ENCODE measurements at places on chromosomes 11 and 22. TPM values are rescaled to one million over a fixed set of nuclear protein-coding genes. Genes with fewer than 3 reads are reported as not detected.

DNA sequence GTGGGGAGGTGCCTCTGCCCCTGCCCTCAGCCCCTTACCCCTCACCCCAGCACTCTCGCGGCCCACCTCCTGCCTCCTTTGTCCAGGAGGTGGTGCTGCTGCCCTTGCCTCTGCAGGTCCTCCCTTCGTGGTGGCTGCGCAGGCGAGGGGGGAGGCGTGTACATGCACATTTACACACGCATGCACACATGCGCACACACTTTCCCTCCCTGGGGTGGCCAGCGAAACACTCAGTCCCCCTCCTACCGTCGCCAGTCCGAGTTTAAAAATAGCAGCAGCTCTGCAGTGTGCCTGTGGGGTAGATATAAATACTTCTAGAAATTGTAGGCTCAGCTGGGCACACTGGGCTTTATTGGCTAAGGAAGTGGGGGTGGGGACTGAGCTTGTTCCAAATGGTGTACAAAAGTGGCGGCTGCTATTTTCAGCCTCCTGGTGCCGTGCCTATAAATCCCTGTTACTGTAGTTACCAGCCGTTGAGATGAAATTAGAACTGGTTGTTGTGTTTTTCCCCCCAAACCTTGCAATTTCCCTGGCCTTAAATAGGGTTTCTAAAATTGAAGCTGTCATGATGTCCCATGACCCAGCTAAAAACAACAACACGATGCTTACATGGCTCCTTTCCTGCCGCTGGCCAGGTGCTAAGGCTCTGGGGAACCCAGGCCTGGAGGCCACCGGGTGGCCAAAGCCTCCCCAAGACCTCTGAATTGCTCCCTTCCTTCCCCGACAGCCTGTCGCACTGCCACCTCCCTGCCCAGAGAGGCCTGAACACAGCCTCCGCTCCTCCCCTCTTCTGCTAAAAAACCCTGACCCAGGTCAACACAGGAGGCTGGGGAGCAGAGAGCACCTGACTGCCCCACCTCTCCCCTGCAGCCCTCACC lies 12.4 kb downstream of the PICK1 start:
- DNase-seq, result no peak
- no peaks in the 10 kb centered on the region for H3K27me3 ChIP-seq
- H3K36me3 ChIP-seq, result peaks cover 26% of the 10 kb centered on the region

DNA sequence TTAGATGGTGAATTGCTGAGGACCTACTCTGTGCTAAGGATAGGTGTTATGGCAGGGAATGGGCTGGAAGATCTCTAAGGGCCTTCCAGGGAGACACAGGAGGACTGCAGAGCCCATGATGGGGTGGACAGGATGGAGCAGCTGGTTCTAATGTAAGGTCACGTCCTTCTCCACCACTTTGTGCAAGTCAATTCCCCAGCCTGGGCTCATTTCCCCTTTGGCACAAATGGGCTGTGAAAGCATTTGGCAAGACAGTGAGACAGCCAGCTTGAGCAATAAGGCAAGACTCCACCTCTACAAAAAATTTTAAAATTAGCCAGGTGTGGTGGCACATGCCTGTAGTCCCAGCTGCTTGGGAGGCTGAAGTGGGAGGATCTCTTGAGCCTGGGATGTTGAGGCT lies 81.4 kb upstream of the THY1 start:
- H3K27me3 ChIP-seq, result no peaks in the 10 kb centered on the region
- no peak overlapping the region for H3K27ac ChIP-seq
- DNase-seq, result no peak
- no peaks in the 10 kb centered on the region for H3K36me3 ChIP-seq
- H3K4me1 ChIP-seq, result no peaks in the 10 kb centered on the region
- H3K4me3 ChIP-seq, result no peak overlapping the region

DNA sequence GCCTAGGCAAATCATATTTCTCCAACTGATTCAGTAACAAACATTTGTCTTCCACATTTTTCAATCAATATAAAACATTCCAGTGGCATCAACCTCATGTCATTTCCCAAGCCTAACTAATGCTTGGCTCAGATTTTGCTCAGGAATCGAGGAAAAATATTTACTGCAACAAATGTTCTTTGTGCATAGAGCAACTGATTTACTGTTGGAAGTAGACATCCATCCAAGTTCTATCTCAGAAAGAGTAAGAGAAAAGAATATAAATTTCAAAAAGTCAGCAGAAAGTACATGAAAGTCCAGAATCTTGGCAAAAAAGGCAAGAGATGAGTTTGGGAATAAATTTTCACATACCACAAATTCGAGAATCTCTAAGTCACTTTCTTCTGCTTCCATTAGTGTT lies 2245.0 kb upstream of the RAG2 start:
- H3K4me3 ChIP-seq, result no peak overlapping the region
- no peak for DNase-seq
- no peaks in the 10 kb centered on the region for H3K27me3 ChIP-seq
- H3K4me1 ChIP-seq, result no peaks in the 10 kb centered on the region
- no peaks in the 10 kb centered on the region for H3K36me3 ChIP-seq

GRCh38 chr11:129655247-129655832 lies 160.3 kb upstream of the TMEM45B start:
- H3K4me1 ChIP-seq, result no peaks in the 10 kb centered on the region
- no peaks in the 10 kb centered on the region for H3K27me3 ChIP-seq

GRCh38 chr11:1934335-1935155 lies 12.6 kb upstream of the MRPL23 start:
- DNase-seq, result no peak
- no peak overlapping the region for H3K4me3 ChIP-seq
- H3K27ac ChIP-seq, result no peak overlapping the region
- no peaks in the 10 kb centered on the region for H3K4me1 ChIP-seq
- H3K27me3 ChIP-seq, result no peaks in the 10 kb centered on the region
- H3K36me3 ChIP-seq, result no peaks in the 10 kb centered on the region

DNA sequence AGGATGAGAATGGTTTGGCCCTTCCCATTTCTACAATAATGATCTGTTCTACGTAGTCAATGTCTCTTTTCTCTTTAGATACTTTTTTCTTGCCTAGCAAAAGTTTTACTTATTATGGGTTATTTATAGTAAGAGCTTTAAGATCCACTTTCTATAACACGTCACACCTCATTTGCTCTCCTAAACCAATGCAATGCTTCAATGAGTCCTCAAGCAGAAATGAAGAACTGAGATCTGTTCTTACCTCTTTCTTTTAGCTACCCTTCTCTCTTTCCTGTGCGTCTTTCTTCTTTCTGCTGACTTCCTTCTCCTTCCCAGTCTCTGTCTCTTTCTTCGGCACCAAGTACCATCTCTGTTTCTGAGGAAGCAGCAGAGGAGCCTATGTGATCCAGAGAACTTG lies 61.8 kb downstream of the SNX19 start:
- DNase-seq, result no peak
- H3K4me1 ChIP-seq, result no peaks in the 10 kb centered on the region
- H3K27me3 ChIP-seq, result no peaks in the 10 kb centered on the region

DNA sequence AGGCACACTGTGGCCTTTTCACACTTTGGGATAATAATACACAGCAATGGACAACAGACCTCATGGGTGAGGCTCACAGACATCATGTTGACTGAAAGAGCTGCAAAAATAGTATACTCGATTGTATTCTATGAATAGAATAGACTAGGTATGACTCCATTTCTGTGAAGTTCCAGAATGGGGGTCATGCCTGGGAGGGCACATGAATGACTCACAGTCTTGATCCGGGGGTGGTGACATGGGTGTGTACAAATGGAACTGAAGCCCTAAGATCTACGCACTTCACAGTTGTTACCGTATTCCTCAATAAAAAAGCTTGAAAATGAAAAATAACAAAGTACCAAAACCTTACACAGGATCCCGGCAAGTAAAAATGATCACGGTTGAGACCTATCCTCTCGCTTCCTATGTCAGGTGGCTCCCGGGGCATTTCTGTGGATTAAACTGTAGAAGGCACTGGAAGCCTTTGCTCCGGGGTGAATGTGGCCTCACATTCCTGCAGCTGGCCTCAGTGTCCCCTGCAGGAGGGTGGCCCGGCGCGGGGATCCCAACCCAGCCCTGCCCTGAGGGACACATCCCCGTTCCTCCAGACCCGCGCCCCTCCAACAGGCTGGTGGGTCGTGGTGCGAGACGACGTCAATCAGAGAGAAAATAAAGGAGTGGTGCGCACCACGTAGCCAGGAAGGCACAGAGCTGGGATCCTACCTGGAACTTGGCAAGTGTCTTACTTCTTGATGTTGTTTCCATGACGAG lies 75.9 kb downstream of the NECTIN1 start:
- no peaks in the 10 kb centered on the region for H3K27me3 ChIP-seq
- H3K36me3 ChIP-seq, result no peaks in the 10 kb centered on the region
- DNase-seq, result no peak
- no peak overlapping the region for H3K27ac ChIP-seq
- H3K4me3 ChIP-seq, result no peak overlapping the region

GRCh38 chr11:71181566-71181965 lies 70.8 kb downstream of the SHANK2 start:
- H3K27me3 ChIP-seq, result no peaks in the 10 kb centered on the region
- DNase-seq, result no peak
- no peaks in the 10 kb centered on the region for H3K4me1 ChIP-seq
- no peaks in the 10 kb centered on the region for H3K36me3 ChIP-seq
- H3K4me3 ChIP-seq, result no peak overlapping the region

DNA sequence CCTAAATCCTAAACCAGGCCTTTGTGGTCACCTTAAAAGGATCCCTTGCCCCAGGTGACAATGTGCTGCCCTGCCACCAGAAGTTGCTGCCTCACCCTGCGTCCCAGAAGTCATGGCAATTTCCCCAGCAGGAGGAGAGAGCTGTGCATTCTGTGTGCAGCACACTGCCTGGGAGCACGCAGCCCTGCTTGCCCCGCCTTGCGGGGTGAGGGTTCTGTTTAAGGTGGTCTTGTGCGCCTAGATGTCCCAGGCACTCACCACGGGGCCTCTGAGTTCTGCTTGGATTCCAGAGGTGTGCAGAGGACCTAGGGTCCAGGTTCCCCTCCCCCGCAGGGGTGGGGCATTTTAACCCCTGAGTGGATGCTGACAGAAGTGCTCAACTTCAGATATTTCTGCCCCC lies 95.0 kb downstream of the GRAMD1B start:
- no peaks in the 10 kb centered on the region for H3K4me1 ChIP-seq
- no peak overlapping the region for H3K27ac ChIP-seq
- H3K36me3 ChIP-seq, result no peaks in the 10 kb centered on the region
- no peak overlapping the region for H3K4me3 ChIP-seq
- H3K27me3 ChIP-seq, result no peaks in the 10 kb centered on the region

- no peak overlapping the region for H3K4me3 ChIP-seq
- H3K4me1 ChIP-seq, result peaks cover 13% of the 10 kb centered on the region
- no peaks in the 10 kb centered on the region for H3K36me3 ChIP-seq
- DNase-seq, result no peak
Measured at GRCh38 chr11:64568584-64569140, 22.4 kb upstream of the SLC22A12 start.

SBF2 gene
- total RNA-seq, result 35.0 TPM

OR8G1 gene
- not detected for total RNA-seq

MTA2 gene
- total RNA-seq, result 98.9 TPM

All from HCT116 (cell line).